ENCODE measurements at places on chromosomes 2 and 18.
A peak's percentile ranks its signal among the peaks of the same experiment; 100 is the strongest.

DNA sequence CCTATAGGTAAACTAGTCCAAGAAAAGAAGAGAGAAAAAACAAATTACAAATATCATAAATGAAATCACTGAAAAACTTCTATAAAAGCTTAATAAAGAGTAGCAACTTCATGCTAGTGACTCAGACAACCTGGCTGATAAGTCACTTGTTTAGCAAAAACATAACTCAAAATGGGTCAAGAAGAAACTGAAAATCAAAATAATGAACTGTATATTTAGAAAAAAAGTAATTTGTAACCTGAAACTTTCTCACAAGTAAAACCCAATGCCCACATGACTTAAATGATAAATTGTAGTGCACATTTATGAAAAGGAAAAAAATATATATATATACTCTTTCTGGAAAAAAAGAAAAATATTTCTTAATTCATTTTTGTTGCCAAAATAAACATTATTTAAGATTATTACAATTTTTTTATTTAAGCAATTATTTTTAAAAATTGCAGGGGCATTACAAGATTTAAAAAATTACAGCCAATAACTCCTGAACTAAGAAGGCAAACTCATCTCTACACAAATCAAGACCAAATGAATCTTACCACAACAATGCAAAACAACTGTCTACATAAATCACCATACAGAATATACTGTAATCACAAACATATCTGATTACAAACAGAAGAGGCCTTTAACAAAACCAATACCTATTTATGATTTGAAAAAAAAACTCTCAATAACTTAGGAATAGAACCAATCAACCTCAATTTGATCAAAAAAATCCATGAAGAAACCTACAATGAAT lies 406.3 kb downstream of the CDH7 start:
- no peak for DNase-seq

DNA sequence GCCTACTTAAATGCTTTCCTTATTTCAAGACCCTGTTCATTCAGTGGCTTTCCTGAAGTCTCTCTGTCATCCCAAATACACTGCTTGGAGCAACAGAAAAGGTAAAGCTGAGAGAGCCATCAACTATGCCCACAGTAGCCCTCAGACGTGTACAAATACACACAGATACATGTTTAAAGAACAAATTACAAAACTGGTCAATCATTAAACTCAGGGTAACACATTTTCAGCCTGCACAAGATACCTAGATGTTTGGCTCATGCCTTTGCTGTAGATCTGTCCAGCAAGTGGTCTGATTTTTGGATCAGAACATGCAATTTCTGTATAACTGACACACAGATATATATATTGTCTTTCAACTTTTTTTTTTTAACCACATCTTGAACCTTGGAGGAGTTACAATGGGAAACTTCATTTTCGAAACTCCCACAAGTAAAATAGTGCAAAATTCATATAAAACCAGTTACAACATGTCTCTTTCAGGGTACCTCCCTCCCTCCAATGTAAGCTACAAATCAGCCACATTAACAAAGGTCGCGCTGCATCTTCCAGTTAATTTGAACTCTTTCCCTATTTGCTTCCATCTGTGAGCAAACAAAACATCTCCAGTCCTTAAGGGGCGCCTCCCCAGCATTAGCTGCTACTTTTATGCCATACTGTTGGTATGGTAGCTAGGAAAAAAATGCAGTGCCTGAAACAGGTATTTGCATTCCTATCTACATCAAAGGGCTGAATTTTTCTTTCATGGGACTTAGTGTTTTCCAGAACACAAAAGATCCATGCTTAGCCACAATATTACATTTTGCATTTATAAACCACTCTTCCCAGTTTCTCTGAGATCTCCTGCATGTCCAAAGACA lies 311.9 kb downstream of the NRXN1 start:
- DNase-seq = no peak

- DNase-seq = no peak
Observed at GRCh38 chr2:182639971-182640370, 76.1 kb upstream of the DNAJC10 start.

- DNase-seq = no peak
Observed at GRCh38 chr2:47259829-47260228, 104.7 kb upstream of the STPG4 start.

- DNase-seq = no peak
Observed at GRCh38 chr2:165959371-165959770, 5.8 kb upstream of the TTC21B start.

- DNase-seq = no peak
Observed at GRCh38 chr2:181646415-181646987, 10.4 kb downstream of the CERKL start.

- DNase-seq = no peak
Observed at GRCh38 chr2:128930101-128930500, 611.4 kb upstream of the HS6ST1 start.

DNA sequence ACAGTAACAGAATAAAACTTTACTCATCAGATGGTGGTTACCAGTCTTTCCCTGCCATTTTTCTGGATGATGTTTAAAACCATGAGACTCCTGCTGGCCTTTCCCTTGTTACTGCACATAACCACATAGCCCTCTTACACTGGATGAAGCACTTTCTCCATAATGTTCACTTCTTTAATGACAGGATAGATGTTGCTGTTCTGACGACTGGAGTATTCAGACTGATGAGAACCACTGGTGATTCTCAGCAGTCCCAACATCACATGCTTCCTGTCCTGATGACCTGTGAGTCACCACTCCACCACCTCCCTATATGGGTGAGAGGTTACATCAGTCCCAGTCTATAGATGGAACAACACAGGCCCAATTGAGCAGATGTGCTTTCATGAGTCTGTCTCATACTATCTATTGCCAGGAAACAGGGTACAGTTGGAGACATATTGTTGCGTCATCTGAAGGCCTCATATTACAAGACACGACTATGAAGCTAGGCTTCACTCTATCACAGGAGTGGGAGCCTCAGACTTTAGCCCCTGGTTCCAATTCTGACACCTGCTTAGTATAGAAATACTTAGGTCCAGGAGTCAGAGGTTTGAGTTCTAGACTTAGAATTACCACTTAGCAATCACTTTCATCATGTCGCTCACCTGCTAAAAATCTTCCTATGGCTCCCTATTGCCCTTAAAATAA lies 145.7 kb upstream of the KLF7 start:
- DNase-seq = no peak

DNA sequence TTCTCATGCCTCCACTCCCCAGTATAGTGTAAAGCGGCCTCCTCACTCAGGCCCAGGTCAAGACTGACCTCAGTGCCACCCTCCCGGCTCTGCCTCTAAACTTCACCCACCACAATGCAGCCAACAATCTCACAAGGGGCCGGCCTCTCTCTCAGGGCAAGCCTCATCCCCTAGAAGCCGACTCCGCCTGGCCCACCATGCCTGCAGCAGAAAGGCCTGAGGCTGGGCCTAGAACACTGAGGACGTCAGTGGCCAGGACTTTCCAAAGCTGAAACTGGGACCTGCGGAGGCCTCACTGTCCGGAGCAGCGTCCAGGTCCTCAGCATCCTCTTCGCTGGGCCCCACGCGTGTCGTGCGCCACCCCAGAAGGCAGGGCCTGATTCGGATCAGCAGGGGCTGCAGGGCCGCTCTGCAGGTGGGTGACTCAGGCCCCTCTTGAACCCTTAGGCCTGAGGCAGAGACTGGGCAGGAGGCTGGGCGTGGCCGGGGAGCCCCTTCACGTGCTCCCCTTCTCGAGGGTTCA lies 52.9 kb downstream of the PKDCC start:
- DNase-seq = no peak

DNA sequence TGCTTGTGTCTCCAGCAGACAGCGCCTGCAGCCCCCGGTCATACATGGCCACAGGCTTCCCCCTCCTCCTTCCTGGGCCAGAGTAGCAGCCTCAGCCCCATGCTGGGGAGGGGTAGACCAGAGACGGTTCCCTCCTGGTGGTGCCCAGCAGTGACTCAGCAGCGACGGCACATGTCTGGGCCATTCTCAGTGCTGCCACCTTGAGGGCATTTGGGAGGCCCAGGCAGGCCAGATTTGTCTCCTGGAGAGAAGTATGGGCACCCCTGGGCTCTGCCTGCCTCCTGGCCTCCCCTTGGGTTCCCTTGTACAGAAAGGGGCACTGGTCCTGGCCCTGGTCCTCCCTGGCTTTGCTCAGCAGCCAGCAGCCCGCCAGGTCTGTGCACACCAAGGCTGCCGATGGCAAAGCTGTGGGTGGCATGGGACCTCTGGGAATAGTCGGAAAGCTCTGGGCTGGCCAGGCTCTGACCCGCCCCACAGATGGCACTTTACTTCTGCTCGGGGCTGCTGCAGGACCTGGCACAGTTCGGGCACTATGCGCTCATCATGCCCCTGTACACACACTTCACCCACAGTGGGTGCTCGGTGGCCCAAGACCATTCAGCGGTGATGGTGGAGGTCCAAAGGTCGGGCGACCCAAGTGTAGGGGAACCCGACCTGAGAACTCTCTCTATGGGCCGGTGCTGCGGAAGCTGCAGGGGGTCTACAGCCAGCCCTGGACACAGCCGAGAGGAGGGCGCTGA lies 11.4 kb upstream of the ALPI start:
- peak; percentile 49 for DNase-seq

DNA sequence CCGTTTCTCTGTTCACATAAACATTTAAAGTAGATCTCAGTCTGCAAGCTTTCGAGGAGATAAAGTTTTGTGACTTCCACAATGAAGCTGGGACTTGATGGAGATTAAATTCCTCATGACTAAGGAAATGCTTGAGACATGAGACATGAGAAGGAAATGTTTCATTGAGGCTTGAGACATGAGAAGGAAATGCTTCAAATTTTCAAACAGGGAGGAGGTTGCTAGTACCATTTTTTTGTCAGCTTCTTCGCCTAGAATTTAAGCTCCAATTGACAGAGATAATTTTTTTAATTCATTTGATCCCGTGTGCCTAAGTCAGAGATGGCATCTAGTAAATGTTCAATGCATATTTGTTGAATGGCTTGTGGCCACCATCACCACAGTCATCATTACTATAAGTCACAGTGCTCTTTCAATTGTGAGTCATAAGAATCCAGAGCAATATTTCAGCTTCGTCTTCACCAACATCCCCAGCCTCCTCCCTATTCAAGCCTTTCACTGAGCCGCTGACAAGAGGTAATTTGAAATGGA lies 543 bp upstream of the MARCHF4 start:
- no peak for DNase-seq

- no peak for DNase-seq
Observed at GRCh38 chr2:191176801-191177438, 26.1 kb upstream of the STAT4 start.

GRCh38 chr18:74935434-74935833 lies 273.5 kb downstream of the PTGR3 start:
- DNase-seq = no peak

DNA sequence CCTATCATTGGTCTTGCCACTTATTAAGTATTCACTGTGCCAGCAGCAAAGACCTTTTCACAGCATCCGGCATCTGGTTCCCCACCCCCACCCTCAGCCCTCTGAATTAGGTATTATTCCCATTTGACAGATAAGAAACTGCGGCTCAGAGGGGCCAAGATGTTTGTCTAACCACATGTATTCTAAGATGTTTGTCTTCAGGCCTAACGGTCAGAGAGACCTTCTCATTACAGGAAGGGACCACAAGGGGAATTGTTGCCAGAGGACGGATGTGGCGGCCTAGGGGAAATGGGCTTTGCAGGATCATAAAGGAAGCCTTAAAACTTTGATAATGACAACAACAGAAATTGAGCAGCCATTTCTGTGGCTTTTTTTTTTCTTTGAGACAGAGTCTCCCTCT lies 16.6 kb downstream of the NPPC start:
- no peak for DNase-seq

GRCh38 chr18:5463390-5463789 lies 80.4 kb downstream of the EPB41L3 start:
- DNase-seq = no peak

GRCh38 chr18:62479574-62479973 lies 43.3 kb upstream of the ZCCHC2 start:
- no peak for DNase-seq

- no peak for DNase-seq
Observed at GRCh38 chr18:2310886-2311285, 260.4 kb downstream of the METTL4 start.

- DNase-seq = no peak
Observed at GRCh38 chr18:79772865-79773696, 24.7 kb upstream of the KCNG2 start.

GRCh38 chr2:8363161-8363560 lies 318.7 kb upstream of the ID2 start:
- no peak for DNase-seq

DNA sequence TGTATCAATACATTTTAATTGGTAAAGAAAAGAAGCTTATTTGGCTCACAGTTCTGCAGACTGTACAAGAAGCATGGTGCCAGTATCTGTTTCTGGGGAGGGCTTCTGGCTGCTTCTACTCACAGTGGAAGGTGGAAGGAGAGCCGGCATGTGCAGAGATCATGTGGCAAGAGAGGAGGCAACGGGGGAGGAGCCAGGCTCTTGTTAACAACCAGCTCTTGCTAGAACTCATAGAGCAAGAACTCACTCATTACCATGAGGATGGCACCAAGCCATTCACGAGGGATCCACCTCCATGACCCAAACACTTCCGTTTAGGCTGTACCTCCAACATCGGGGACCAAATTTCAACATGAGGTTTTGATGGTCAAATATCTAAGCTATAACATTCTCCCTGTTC lies 7.5 kb downstream of the PARD6G start:
- no peak for DNase-seq

All from activated CD8-positive, alpha-beta memory T cell treated with anti-CD3 and anti-CD28 coated beads for 48 hours (primary cell).